Activated CD4-positive, alpha-beta T cell treated with anti-CD3 and anti-CD28 coated beads, Interleukin-2, amount 10 ng/mL, durations not matched to agents 7 days and 5 days (primary cell): ENCODE measurements at places on chromosomes 7 and 10.
A peak's percentile ranks its signal among the peaks of the same experiment; 100 is the strongest.

DNA sequence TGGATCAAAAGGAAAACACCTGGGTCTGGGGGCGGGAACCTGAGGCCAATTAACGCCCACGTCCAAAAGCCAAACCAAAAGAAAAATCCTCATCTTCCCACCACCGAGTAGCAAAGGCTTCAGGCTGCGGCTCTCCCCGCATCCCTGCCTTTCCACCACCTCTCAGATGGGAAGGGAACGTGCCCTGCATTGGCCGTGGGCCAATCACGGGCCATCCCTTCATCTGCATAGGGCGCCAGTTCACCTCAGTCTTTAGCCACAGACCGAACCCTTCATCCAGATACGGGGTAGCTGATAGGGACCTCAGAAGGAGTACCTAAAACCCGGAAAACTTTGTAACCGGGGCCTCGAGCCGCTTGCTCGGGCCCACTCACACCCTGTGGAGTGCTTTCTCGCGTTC lies 626 bp downstream of the PRPF18 start:
- peak; percentile 11 for DNase-seq

DNA sequence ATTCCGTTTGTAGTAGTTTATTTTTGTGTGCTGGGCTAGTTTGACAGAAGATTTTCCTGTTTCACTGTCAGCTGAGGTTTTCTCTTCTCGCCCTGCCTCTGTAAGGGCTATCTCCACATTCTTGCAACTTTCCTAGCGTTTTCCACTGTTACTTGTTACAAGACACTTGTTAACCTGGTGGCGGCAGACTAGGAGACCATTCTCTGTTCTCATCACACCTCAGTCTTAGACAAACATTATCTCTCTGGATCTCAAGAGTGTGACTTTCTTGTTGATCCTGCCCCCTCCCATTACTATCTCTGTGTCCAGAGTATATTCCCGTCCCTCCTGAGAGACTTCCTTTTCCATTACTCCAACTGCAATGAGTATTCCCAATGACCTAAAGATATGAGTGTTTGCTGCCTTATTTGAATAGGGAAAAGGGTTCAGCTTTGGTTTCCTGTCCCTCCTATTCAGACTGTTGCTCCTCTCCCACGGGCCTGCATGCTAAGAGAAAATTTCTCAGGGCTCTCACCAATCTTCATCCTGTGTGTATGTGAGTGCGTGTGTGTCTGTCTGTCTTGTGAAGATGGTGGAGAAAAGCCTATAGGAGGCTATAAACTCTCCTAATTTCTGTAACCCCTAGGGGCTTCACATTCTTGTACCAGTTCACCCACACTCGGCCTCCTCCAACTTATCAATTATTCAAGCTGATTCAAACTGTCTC lies 722.4 kb upstream of the POT1 start:
- no peak for DNase-seq

DNA sequence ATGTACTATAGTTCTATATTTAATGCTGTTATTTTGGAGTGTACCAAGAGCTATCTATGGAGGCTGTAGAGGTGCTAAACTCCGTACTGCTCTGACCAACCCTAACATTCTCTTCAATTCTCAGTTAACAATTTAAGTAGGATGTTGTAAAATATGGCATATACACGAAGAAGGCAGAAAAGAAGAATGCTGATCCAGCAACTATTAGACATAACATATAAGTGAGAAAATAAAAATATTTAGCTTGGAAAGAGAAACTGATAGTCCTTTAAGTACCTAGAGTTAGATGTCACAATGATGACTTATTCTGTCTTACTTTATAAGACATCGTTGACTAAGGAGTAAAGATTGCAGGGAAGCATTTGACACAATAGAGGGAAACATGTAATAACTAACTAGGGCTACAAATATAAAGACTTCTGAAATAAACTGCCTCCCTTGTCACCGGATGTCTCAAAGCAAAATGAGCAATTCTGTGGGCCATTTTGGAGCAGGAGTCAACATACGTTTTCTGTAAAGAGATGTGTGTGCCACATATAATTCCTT lies 159.5 kb downstream of the CPEB3 start:
- no peak for DNase-seq

DNA sequence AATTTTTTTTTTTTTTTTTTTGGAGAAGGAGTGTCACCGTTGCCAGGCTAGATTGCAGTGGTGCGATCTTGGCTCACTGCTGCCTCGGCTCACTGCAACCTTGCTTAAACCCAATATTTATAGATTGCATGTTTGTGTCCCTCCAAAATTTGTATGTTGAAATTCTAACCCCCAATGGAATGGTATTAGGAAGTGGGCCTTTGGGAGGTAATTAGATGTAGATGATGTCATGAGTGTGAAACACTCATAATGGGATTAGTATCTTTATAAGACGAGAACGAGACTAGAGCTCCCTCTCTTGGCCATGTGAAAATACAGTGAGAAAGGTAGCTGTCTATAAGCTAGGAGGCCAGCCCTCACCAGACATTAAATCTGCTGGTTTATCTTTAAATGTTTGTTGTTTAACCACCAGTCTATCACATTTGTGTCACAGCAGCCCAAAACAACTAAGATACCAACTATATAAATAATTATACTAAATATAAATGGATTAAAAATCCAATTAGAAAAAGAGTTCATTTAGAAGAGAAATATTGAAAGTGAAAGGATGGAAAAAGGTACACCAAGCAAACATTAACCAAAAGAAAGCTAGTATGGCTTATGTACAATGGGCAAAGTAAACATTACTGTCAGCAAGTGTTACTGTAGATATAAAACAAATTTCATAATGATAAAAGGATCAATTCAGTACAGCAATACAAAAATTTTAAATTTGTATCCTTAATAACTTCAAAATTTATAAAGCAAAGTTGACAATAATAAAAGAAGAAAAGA lies 9.3 kb downstream of the TCAF1 start:
- DNase-seq = peak; percentile 39

- DNase-seq = no peak
These were observed 46.1 kb upstream of the LRRC17 start for GRCh38 chr7:102866535-102867215.

GRCh38 chr7:20430664-20431063 lies 100.0 kb downstream of the ITGB8 start:
- no peak for DNase-seq

DNA sequence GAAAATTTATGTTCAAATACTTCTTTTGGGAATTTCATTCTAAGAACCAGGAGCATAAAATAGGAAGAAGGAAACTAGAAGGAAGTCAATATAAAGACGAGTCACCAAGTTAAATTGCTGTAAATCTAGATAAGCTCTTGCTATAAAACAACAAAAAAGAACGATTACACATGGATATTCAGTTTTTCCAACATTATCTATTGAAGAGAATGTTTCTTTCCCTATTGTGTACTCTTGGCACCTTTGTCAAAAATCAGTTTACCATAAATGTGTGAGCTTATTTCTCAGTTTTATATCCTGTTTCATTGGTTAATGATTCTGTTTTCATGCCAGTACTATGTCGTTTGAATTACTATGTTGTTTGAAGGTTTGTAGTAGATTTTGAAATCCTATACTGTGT lies 536.3 kb upstream of the MKI67 start:
- DNase-seq = no peak

DNA sequence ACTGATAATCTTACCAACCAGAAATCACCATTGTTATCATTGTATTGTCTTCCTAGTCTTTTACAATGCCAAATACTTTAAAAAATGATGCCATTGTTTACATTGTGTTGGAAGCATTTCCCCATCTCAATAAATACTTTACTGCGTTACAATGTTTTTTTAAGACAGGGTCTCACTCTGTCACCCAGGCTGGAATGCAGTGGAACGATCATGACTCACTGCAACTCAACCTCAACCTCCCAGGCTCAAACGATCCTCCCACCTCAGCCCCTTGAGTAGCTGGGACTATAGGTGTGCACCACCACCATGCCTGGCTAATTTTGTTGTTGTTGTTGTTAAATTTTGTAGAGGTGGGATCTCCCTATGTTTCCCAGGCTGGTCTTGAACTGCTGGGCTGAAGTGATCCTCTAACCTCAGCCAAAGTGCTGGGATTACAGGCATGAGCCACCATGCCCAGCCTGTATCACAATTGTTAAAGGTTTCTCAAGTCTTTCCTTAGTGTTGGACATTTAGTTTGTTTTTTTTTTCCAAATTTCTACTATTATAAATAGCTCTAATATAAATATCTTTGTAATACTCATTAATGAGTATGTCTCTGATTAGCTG lies 13.5 kb downstream of the LRMDA start:
- no peak for DNase-seq

GRCh38 chr7:122984021-122984420 lies 11.5 kb downstream of the TAS2R16 start:
- DNase-seq = no peak

- DNase-seq = no peak
These were observed 16.4 kb upstream of the SLC26A5 start for GRCh38 chr7:103462358-103462757.

- no peak for DNase-seq
These were observed 95.1 kb downstream of the NPY start for GRCh38 chr7:24378871-24379616.

DNA sequence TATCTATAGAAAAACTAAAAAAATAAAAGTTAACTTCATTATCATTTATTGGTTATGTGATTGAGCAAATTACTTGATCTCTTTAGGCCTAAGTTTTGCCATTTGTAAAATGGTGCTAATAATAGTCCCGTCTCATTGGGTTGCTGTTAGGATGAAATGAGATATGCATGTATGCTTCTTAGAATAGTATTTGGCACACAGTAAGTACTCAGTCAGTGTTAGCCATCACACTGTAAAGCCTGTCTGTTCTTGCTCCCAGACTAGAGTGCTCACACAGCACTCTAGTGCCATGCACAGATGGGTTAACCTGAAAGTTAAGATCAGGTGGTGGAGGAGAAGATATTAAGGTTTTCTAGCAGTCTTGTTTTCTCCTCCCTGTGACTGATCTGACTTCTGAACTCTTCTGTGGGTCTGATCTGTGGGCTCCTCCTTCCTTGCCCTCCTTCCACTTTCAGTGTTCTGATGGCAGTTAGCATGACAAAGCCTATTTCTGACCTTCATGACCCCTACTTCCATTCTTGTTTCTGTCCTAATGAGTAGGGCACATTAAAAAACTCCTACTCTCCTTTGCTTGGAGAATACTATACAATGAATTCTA lies 167.5 kb downstream of the RNLS start:
- DNase-seq = no peak

- no peak for DNase-seq
These were observed 4.8 kb downstream of the AKAP9 start for GRCh38 chr7:91945476-91945875.

GRCh38 chr10:110533149-110533548 lies 34.3 kb upstream of the SMC3 start:
- DNase-seq = no peak

DNA sequence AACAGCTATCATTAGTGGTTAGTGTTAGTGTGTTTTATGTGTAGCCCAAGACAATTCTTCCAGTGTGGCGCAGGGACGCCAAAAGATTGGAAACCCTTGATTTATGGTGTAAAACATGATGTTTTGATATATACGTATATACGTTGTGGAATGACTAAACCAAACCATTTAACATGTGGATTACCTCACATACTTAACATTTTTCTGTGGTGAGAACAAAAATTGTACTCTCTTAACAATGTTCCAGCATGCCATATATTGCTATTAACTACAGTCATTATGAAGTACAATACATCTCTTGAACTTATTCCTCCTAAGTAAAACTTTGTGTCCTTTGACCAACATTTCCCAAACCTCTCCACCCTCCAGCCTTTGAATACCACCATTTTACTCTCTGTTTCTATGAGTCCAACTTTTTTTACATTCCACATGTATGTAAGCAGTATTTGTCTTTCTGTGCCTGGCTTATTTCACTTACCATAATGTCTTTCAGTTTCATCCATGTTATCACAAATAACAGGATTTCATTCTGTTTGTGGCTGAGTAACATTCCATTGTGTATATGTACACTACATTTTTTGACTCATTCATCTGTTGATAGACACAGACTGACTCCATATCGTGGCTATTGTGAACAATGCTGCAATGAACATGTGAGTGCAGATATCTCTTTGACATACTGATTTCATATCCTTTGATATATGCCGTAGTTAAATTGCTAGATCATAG lies 42.2 kb upstream of the MAGI2 start:
- no peak for DNase-seq

DNA sequence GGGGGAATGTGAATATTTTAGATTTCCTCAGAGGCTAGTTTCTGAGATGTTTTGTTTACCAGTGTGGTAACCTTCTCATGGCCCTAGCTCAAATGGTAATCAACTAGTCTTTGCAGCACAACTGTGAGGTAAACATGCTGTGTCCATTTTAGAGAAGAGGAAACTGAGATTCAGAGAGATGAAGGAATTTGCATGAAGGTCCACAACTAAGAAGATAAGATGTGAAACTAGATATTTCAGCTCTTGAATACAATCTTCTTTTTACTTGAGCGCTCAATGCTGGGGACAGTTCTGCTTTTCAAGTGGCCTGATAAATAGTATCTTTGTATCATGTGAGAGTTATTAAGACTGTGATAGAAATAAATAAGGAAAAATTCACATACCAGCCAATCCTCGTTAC lies 245.4 kb downstream of the AUTS2 start:
- DNase-seq = no peak

DNA sequence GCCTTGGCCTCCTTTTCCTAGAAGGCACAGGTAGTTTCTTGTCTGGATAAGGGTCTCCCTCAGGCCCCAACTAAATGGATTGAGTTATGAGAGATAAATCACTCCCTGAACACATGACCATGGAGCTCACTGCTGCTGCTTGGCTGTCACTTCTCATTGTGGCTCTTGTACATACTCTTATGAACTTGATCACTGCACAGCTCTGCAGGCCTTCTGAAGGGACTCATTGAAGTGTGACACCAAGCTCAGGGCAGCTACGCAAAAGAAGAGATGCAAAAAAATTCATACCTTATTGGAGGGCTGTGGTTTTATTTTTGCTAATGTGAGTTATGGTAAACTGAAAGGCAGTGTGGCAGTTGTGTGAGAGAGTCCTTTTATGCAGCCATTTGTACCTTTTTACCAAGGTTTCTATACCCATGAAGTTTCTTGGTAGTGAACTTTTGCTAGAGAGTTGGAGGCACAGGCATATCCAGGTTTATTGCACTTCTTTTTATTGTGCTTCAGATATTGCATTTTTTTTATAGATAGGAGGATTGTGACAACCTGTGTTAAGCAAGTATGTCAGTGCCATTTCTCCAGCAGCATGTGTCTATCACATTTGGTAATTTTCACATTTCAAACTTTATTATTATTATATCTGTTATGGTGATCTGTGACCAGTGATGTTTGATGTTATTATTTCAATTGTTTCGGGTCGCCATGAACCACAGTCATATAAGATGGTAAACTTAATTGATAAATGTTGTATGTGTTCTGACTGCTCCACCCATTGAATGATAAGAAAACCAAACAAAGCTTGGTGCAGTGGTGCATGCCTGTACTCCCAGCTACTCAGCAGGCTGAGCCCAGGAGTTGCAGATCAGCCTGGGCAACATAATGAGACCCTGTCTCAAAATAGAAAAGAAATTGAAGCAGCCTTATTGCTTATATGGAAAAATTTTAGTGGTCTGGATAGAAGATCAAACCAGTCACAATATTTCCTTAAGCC lies 100.6 kb downstream of the LRRC4 start:
- no peak for DNase-seq

DNA sequence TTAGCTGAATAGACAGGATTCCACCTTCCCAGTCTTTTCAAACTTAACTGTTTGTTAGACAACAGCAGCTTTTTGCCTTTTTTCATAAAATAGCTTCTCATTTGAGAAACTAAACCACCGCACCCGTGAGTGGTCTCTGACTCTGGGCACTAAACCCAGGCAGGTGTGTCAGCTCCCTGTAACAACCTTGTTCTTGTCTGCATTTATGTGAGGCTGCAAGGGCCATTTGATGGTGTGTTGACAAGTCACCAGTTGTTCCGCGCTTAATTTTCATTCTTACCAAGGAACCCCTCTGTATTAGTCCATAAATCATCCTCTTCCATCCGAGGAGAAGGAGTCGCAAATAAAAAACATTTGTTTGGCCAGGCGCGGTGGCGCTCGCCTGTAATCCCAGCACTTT lies 1.5 kb downstream of the STOX1 start:
- no peak for DNase-seq
